ENCODE measurements at places on chromosomes 16 and 17. TPM values are rescaled to one million over a fixed set of nuclear protein-coding genes. Genes with fewer than 3 reads are reported as not detected.

FNDC8 gene
- not detected for total RNA-seq

- DNase-seq, result no peak
Measured at GRCh38 chr17:6912110-6913051, 80.9 kb upstream of the TEKT1 start.

DNA sequence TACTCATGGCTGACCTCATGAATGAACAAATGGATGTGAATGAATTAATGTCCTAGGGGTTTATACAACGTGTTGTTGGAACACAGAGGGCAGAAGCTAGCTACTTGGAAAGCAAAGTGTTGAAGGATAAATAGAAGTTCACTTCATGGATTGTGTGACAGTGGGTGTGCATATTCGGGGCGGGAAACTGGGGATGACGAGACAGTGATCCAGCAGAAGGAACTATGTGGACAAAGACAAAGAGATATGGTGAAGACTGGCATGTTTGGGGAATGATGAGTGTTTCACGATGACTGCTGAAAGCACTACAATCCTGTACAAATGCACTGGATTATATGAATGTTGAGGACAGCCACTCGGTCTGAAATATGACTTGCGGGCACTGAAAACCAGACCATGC is 250.5 kb upstream of the C16orf82 start:
- no peak for DNase-seq

GRCh38 chr17:37182786-37183465 is 192.9 kb upstream of the C17orf78 start:
- no peak for DNase-seq

GAS7 gene
- 79.7 TPM for total RNA-seq

P2RX5 gene
- 5.4 TPM for total RNA-seq

MRC2 gene
- 46.7 TPM for total RNA-seq

ZC3H7A gene
- total RNA-seq, result 32.1 TPM

- DNase-seq, result no peak
Measured at GRCh38 chr17:77382356-77382911, 241.7 kb downstream of the SEC14L1 start.

DNA sequence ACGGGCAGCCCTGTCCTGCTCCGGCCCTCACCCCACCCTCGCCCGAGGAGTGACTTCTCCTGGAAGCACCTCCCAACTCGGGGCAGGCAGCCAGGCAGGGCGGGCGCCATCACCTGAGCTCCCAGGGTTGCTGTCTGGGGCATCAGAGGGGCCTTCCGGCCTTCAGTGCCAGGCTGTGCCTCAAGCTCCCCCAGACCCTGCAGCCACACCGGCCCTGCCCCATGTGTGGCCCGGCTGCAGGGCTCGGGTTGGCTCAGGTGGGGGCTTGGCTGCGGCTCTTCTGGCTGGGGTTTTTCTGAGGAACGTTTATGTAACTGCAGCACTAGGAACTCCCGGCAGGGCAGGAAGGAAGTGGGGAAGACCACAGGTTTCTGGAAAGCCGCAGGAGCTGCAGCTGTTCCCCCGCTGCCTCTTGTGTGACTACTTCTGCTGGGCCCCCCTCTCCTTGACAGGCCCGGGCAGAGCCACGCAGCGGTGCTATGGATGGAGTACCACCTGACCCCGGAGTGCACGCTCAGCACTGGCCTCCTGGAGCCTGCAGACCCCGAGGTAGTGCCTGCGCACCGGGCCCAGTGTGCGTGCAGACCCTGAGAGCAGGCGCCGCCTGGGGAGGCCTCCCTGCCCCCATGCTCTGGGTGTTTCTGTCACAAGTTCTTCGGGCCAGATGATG is 45.6 kb downstream of the PRMT7 start:
- DNase-seq, result no peak

DNA sequence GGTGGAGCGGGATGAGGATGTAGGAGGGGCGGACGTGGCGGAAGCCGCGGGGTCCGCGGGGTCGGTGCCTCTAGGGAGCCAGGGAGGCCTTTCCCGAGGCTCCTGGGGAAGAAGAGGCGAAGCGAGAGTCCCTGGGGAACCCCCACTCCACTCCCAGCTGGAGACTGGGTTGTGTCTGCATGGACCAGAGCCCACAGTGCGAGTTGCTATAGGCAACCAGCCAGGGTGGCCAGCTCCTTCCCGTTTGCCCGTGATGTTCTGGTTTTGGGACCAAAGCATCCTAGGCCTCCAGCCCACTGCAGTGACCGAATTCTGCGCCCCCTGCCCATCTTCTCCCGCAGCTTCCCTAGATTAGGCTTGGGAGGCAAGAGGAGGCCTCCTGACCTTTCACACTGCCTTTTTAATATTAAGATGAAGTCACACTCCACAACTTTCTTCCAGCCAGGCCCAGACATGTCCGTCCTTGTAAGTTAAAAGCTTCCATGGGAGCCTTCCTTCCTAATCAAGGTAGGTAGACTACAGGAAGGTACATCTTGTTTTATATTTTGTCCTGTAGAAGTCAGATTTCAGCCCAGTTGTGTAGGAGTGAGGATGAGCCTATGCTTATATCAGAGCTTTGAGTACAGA is 469 bp downstream of the AMZ2 start:
- DNase-seq, result peak; percentile 73

TP53TG3C gene
- not detected for total RNA-seq

CD300E gene
- 1.0 TPM for total RNA-seq

GRCh38 chr17:49987681-49988441 is 7.2 kb downstream of the DLX3 start:
- no peak for DNase-seq

VAMP2 gene
- 27.4 TPM for total RNA-seq

PLA2G10 gene
- not detected for total RNA-seq

- no peak for DNase-seq
Measured at GRCh38 chr17:64679710-64680216, 17.7 kb upstream of the SMURF2 start.

CACNG5 gene
- not detected for total RNA-seq

GRCh38 chr16:89038221-89038721 is 55.4 kb upstream of the ACSF3 start:
- DNase-seq, result no peak

DNA sequence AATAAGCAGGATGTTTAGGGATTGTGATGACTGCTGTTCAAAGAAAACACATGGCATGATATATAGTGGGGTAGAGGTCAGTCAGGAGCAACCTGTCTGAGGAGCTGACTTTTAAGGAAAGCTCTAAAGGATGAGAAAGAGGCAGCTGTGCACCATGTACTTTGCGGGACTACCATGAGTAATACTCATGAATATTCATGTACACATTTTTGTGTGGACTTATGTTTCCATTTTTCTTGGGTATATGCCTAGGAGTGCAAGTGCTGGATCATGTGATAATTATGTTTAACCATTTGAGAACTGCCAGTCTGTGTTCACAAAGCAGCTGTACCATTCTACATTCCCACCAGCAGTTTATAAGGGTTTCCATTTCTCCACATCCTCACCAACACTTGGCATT is 35.8 kb downstream of the BEAN1 start:
- DNase-seq, result no peak

DNA sequence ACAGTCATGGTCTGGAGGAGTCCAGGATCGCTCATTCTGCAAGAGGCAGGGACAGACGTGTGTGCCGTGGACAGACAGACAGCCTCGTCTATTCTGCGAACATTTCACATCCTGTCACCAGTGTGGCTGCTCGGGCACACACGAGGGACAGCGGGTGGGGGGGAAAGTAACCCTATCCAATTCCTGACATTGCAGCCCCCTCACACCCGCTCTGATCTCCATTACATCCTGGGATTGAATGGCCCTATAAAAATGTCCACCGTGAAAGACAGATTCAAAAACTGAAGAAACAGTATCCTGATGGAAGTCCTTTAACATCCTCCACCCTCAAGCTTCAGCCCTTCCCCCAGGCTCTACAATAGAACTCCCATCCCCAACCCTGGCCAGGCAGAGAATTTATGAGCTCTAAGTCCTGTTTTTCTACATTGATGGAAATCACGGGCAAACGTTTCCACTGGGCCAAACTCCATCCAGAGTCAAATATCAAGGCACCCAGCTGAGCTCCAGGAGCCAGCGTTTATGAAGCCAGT is 39.4 kb downstream of the HS3ST3A1 start:
- peak; percentile 62 for DNase-seq

DNA sequence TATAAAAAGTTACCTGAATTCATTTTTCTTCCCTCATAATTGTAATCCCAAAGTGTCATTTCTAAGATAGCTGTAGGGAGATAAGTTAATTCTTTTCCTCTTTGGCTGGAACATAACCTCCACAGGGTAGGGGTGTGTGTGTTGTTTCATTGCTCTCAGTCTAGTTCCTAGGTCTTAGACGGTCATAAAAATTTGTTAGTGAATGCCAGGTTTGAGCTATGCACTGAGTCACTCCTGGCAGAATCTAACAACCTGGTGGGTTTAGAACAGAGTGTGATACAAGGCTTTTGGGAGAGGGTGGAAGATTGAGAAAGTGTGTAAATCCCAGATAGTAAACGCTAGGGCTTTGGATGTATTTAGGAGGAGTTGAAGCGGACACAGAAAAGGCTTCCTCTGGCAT is 894 bp upstream of the PHKG2 start:
- DNase-seq, result no peak
